Hair follicular keratinocyte (primary cell): ENCODE measurements at places on chromosomes 11 and 22. TPM values are rescaled to one million over a fixed set of nuclear protein-coding genes. Genes with fewer than 3 reads are reported as not detected.

The PGA3 gene
- not detected in 2 replicates for total RNA-seq

The GSTP1 gene
- 2,705 and 3,941 TPM in 2 replicates for total RNA-seq

The FOLR2 gene
- total RNA-seq = not detected in 2 replicates

The SHISA8 gene
- total RNA-seq = not detected in 2 replicates

The MUC15 gene
- 0.16 TPM in 1 of 2 replicates, not detected in the other for total RNA-seq
